ENCODE measurements at places on chromosomes 12 and 14.

DNA sequence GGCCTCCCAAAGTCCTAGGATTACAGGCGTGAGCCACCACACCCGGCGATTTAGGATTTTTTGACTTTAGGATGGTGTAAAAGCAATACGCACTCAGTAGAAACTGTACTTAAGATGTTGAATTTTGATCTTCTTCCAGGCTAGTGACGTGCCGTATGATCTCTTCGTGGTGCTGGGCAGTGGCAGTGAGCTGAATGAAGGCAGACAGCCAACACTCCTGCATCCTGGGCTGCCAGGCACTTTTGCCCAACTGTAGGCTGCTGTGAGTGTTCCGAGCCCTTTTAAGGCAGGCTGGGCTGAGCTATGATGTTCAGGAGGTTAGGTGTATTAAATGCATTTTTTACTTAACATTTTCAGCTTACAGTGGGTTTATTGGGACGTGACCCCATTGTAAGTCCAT lies 21.3 kb downstream of the IL31 start:
- no peak for DNase-seq

DNA sequence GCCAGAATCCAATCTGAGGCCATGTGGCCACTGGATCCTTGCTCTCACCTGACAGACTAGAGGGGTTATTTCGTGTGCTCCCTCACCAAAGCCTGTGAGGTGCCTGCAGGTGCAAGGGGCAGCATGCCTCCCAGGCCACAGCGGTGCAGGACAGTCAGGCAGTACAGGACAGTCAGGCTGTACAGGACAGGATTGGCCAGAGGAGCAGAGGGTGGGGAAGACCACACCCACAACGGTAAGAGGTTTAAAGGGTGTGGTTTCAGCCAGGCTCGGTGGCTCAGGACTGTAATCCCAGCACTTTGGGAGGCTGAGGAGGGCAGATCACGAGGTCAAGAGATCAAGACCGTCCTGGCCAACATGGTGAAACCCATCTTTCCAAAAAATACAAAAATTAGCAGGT lies 3.1 kb upstream of the BRF1 start:
- no peak for DNase-seq

- DNase-seq, result no peak
Measured at GRCh38 chr12:128977441-128977840, 124.2 kb downstream of the GLT1D1 start.

DNA sequence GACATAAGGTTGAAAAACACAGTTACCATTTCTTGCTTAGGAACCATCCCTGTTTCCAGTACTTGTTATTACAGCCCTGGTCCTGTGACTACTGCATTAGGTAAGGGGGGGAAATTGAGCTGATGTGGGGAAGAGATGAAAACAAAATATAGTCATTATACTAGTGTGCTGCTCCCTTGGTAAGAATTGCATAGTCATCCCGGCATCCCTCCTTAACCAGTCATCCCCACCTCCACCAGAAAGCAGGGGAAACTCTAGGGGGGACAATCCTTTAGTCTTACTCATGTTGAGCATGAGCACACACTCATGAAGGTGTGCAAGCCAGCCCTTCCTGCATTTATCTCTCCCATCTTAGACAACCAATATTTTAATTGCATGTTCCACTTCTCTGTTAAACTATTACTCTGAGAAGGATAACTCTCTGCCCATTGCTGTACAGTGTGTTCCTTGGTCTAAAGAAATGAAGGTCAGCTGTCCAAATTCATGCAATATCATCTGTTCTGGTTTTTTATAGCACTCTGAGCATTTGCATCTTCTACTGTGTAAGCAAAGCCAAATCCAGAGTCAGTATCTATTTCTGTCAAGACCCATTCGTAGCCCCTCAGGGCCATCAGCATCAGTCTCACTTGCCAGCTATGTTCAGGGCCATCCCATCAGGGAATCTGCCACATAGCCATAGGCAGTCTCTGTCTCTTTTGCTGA lies 46.8 kb downstream of the TMEM30B start:
- no peak for DNase-seq

GRCh38 chr12:130825771-130826150 lies 13.3 kb downstream of the STX2 start:
- DNase-seq, result no peak

- no peak for DNase-seq
Measured at GRCh38 chr14:68174446-68174845, 354.9 kb downstream of the RAD51B start.

GRCh38 chr12:54352022-54352531 lies 12.2 kb downstream of the GPR84 start:
- peak; percentile 70 for DNase-seq

GRCh38 chr12:13307143-13307816 lies 110.8 kb downstream of the EMP1 start:
- no peak for DNase-seq

DNA sequence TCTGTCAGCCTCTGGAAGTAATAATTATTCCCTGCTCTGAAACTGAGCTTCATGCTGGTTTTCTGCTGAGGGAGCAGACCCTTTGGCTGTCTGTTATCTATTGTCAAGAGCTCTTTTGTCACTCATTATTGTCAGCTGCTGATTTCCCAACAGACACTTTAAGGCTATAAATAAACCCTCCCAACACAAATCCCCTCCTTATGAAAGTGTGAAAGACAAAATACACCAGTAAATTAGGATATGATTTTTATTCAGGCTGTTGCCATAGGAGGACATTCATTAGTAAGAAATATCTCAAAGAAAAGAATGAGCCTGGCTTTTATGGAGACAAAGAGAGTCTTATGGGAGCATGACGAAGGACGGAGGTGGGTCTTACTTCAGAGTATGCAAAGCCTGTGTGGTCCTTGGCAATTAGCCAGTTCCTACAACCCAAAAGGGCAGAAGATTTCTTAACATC lies 180.8 kb downstream of the CRADD start:
- no peak for DNase-seq

DNA sequence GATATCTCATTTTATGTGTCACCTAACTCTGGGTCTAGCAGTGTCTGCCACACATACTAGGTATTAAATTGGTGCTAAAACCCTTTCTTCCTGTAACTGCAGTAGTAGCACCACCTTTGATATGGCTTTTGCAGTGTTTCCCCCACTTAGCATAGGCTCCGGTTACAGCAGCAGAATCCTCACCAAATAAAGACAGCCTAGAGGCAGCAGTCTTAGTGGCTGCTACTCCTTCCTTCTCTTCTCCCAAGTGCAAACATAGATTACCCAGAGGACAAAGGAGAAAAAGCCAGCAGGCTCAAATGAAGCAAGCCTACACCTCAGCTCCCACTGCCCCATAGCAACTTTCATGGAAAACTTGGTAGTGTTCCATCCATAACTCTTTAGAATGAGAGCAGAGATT lies 30.1 kb upstream of the ABCC9 start:
- no peak for DNase-seq

GRCh38 chr12:4256043-4256826 lies 17.3 kb upstream of the CCND2 start:
- DNase-seq, result no peak

- no peak for DNase-seq
Measured at GRCh38 chr12:9692909-9693308, 23.4 kb downstream of the CLEC2D start.

DNA sequence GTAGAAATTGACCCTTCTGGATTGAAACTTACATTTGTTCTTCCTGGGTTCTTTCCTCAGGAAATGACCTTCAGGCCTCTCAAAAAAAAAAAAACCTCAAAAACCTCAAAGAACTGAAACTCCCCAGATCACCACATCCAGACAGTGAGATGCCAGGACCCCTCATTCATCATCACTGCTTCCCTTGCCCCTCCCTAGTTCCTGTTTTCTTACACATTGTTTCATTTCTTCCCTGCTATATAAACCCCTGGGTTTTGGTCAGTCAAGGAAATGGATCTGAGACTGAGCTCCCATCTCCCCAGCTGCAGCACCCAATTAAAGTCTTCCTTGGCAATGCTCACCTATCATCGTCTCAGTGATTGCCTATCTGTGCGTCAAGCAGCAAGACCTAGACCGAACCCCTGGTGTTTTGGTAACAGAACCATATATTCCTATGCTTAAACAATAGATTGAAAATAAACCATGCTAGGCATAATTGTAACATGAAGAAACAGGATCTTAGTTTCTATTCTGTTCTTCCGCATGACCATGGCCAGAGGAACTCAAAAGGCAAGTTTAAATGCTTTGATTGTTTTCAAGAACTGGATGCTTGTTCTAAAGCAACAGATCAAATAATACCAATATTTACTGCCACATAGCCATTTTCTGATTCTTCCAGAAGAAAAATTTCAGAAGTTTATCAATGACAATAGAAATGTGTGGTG lies 108.0 kb upstream of the MAX start:
- DNase-seq, result no peak

DNA sequence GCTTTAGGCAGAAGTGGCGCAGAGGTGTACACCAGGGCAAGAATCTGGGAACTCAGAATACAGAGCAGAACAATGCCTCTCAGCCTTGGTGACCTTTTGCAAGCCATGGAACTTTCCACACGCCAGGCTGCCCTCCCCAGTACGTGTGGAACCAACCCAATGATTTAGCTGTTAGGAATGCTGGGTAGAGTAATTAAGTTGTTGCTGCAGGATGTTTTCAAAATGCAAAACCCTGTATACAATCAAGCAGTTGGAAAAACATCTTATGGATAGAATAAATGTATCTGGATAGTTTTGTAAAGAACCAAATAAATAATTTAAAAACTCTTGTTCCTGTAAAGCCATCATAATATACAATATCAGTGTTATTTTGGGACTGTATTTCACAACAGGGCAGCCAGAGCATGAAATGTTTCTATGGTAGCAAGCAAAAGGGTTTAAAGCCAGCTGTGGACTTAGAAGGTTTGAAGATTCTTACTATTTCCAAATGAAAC lies 19.4 kb downstream of the PPP1R36 start:
- no peak for DNase-seq

DNA sequence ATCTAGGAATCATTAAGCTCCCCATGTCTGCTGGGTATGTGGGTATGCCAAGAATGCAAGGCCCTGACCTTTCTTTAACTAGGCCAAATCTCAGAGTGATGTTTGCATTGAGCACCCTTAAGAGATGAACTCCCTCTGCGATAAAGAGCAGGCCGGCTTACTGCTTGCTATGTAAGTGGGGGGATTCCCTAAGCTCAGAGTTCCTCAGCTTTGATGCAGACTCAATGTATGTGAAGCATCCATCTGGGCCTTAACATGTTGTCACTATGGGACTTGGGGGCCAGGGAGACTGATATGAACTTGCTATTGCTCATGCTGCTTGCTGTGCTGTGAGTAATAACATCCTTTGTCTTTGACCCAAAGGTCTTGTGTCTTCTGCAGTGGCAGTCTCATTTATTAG lies 149.7 kb downstream of the C12orf75 start:
- no peak for DNase-seq

GRCh38 chr14:60944204-60944603 lies 36.7 kb downstream of the TRMT5 start:
- DNase-seq, result no peak

DNA sequence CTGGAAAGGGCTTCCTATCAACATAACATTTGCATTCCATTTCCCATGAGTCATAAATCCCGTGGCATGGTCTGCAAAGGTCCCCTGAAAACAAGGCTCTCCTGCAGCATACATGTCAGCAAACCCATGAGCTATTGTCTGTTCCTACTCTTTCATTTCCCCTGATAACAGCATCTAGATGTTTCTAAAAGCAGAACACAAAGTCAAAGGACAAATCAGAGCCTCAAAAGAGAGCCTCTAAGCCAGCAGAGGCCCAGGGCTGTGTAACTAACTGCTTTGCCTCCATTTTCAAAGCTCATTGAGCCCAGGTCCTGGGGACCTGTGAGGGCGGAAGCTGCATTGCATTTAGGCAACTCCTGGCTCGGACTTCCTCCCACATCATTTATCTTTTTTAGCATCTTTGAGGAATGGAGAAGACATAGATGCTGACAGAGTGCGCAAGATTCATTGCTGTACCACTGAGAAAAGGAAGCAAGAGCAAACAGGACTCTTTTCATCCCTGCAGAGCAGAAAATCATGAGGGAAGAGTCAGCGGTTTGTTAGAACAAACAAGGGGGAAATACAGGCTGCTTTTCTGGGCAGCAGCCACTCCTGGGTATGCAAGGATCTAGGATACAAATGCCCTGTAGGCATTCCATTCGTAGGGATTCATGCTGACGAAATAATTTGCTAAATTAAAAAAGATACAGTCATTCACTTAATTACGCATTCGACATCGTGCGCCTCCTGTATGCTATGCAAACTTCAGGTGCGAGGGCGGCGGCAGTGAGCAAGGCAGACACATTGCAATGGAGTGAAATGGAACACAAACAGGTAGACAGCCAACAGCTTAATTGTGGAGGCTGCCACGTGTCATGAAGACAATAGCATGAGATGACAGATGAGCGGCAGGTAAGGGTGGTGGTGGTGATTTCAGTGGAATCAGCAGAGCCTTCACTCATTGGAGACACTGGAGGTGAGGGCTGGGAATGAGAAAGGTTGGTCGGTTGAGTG lies 131.0 kb downstream of the TMEM132D start:
- DNase-seq, result no peak

GRCh38 chr12:97751704-97752103 lies 289.1 kb downstream of the RMST start:
- no peak for DNase-seq

GRCh38 chr12:26378711-26379110 lies 183.3 kb downstream of the SSPN start:
- DNase-seq, result no peak

GRCh38 chr12:63845726-63846125 lies 1.2 kb downstream of the SRGAP1 start:
- DNase-seq, result no peak

GRCh38 chr14:63499701-63500250 lies 43.4 kb downstream of the PPP2R5E start:
- no peak for DNase-seq

- DNase-seq, result no peak
Measured at GRCh38 chr14:44030831-44031383, 476.2 kb downstream of the FSCB start.

DNA sequence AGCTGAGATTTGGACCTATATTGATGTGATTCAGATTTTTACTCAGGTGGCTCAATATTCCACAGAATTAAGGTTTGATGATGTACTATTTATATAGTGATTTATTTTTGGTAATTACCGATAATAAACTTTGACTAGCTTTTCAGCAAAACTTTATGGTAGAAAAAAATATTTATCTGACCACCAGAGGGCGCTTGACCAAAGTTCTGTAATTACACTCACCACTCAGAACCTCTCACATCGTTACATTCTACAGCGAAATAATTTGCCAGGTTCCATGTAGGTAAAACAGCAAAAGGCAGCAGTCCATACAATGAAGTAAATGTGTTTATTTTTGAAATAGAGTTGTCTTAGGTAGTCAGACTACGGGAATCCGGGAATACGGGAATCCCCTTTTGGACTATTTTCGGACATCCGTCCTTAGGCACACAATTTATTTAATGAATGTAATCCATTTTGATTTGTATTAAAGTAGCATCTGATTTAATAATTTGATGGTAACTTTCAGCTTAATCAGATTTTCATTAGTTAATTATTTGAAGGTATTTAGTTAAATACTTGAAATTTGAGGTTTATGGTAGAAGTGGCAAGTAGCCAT lies 143.0 kb upstream of the DDHD1 start:
- DNase-seq, result peak; percentile 9

GRCh38 chr14:53784688-53785087 lies 171.9 kb downstream of the BMP4 start:
- DNase-seq, result no peak

- DNase-seq, result no peak
Measured at GRCh38 chr14:66070542-66071319, 415.4 kb upstream of the CCDC196 start.
